ENCODE measurements at places on chromosomes 11 and 22. TPM values are rescaled to one million over a fixed set of nuclear protein-coding genes. Genes with fewer than 3 reads are reported as not detected.

The IGLL5 gene
- not detected for total RNA-seq

The LMO2 gene
- not detected for total RNA-seq

The SCUBE2 gene
- total RNA-seq = not detected

The SPON1 gene
- total RNA-seq = 0.22 TPM

- peak; percentile 63 for DNase-seq
These were observed 45.6 kb downstream of the CEP57 start for GRCh38 chr11:95835768-95836488.
